ENCODE measurements at places on chromosomes 6 and 20.
A peak's percentile ranks its signal among the peaks of the same experiment; 100 is the strongest.

DNA sequence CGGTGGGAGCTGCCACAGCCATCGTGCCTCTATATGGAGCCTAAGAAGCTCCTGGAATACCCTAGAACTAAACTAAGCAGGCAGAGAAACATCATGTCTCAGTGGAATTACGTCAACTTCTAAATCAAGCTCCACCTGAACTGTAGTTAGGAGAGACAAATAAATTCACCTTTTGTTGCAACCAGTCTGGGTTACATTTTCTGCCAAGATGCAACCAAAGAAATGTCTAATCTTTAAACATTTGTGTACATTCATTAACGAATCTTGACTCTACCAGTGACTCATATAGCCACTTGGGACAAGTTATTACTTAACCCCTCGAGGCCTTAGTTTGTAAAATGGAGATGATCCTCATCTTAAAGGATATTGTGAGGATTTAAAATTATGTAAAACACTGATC lies 8.9 kb downstream of the PTPRK start:
- no peak overlapping the region for H3K27ac ChIP-seq
- H3K27me3 ChIP-seq = peaks cover 75% of the 10 kb centered on the region
- no peak for DNase-seq
- H3K36me3 ChIP-seq = peaks cover 3% of the 10 kb centered on the region
- H3K4me3 ChIP-seq = no peak overlapping the region
- no peaks in the 10 kb centered on the region for H3K4me1 ChIP-seq

- H3K4me3 ChIP-seq = no peak overlapping the region
- DNase-seq = no peak
- H3K27ac ChIP-seq = no peak overlapping the region
Observed at GRCh38 chr6:51283723-51284355, 465.2 kb downstream of the TFAP2B start.

DNA sequence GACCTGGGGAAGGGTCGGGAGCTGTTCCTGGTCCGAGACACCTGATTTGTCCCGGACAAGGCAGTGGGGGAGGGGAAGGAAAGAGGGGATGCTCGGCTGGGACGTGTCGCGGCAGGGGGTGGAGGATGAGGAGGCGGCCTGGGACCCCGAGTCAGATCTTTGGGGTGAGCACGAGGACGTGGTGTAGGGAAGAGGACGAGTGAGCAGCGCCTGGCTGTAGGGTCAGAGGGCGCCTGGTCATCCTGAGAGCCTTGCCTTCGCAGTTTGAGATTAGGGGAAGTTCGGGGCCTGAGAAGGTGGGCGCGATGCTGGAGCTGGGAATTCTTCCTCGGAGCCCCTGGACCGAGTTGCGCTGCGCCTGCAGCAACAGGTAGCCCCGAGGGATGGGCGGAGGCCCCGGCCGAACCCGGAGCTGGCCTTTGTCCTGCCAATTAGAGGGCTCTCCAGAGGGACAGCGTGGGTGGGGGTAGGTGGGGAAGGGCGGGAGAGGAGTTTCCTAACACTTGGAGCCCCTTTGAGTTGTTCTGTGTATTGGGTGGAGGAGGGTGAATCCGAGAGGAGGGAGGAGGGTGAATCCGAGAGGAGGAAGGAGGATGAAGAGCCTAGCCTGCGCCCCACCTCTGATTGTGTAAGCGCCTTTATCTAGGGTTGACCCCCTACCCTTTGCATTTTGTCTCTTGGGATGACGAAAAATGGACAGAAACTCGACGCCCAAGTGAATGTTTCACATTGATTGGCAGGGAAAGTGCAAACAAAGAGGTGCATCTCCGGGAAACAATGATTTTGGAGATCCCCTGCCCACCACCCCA lies 72.0 kb downstream of the SOX4 start:
- H3K4me3 ChIP-seq = peak overlapping the region; percentile 1
- peaks cover 1% of the 10 kb centered on the region for H3K36me3 ChIP-seq
- peaks cover 21% of the 10 kb centered on the region for H3K4me1 ChIP-seq
- no peak overlapping the region for H3K27ac ChIP-seq
- peaks cover 76% of the 10 kb centered on the region for H3K27me3 ChIP-seq
- no peak for DNase-seq

DNA sequence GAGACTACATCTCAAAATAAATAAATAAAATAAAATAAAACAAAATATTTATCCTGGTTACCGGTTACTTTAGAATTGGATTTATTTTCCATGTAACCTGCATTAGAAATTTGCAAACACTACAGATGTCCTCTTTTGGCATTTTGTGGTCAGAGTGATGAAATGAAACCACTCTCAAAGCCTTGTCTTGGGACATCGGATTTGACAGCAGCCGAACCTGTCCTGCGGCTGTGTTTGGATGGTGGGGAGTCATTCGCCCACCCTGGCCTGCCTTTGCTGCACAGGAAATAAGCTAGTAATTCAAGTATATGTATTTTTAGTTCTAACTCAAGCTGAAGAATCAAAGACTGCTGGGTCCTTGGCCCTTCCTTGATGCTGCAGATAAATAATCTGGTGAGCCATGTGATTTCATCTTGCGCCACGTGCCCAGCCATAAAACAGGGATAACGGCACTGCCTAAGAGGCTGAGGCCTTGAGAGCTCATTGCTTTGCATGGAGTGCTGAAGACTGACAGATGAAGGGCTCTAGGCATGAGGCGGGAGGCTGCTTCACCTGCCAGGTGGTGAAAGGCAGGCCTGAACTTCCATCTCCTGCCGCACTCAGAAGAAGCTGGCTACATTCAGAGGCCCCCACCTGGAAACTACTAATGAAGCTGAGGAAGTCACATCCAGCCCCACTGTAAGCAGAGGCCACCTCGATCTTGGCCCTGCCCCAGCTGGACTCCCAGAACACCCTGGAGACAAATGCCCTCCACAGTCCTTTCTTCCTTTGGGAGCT lies 76.9 kb downstream of the NOL4L start:
- no peaks in the 10 kb centered on the region for H3K27me3 ChIP-seq
- H3K36me3 ChIP-seq = peaks cover 24% of the 10 kb centered on the region
- H3K4me1 ChIP-seq = peaks cover 42% of the 10 kb centered on the region
- no peak overlapping the region for H3K27ac ChIP-seq

- H3K4me3 ChIP-seq = no peak overlapping the region
- no peaks in the 10 kb centered on the region for H3K36me3 ChIP-seq
- no peaks in the 10 kb centered on the region for H3K27me3 ChIP-seq
- peaks cover 5% of the 10 kb centered on the region for H3K4me1 ChIP-seq
- DNase-seq = no peak
- no peak overlapping the region for H3K27ac ChIP-seq
Observed at GRCh38 chr6:154888421-154889295, 106.5 kb upstream of the TIAM2 start.

- peaks cover 2% of the 10 kb centered on the region for H3K36me3 ChIP-seq
- H3K27ac ChIP-seq = peak overlapping the region; percentile 90
- DNase-seq = no peak
- peaks cover 48% of the 10 kb centered on the region for H3K4me1 ChIP-seq
- H3K27me3 ChIP-seq = no peaks in the 10 kb centered on the region
- H3K4me3 ChIP-seq = peak overlapping the region; percentile 60
Observed at GRCh38 chr20:2741881-2742280, 49.3 kb downstream of the EBF4 start.

DNA sequence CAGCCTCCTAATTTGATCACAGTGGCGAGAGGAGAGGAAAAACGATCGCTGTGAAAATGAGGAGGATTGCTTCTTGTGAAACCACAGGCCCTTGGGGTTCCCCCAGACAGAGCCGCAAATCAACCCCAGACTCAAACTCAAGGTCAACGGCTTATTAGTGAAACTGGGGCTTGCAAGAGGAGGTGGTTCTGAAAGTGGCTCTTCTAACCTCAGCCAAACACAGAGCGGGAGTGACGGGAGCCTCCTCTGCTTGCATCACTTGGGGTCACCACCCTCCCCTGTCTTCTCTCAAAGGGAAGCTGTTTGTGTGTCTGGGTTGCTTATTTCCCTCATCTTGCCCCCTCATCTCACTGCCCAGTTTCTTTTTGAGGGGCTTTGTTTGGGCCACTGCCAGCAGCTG lies 28.7 kb downstream of the SAYSD1 start:
- no peak overlapping the region for H3K27ac ChIP-seq
- H3K4me1 ChIP-seq = peaks cover 6% of the 10 kb centered on the region
- no peak for DNase-seq
- H3K36me3 ChIP-seq = no peaks in the 10 kb centered on the region
- H3K4me3 ChIP-seq = no peak overlapping the region

DNA sequence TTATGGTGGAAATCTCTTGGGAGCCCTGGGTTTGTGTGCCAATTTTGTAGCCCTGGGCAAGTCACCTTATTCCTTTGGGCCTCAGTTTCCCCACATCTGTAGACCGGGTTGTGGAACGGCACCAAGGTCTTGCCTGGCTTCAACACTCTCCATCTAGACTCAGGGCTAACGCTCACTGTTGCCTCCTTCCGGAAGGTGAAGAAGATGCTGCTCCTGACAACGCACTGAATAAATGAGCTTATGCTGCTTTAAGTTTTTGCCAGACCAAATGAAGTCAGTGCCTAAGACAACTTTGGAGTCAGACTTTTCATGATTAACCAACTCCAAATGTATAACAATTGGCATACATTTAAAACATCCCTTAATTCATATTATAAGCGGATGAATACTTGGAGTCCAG lies 53.1 kb downstream of the PSMG4 start:
- no peaks in the 10 kb centered on the region for H3K4me1 ChIP-seq
- no peaks in the 10 kb centered on the region for H3K36me3 ChIP-seq
- DNase-seq = no peak
- H3K27ac ChIP-seq = no peak overlapping the region
- H3K27me3 ChIP-seq = peaks cover 54% of the 10 kb centered on the region
- H3K4me3 ChIP-seq = no peak overlapping the region

DNA sequence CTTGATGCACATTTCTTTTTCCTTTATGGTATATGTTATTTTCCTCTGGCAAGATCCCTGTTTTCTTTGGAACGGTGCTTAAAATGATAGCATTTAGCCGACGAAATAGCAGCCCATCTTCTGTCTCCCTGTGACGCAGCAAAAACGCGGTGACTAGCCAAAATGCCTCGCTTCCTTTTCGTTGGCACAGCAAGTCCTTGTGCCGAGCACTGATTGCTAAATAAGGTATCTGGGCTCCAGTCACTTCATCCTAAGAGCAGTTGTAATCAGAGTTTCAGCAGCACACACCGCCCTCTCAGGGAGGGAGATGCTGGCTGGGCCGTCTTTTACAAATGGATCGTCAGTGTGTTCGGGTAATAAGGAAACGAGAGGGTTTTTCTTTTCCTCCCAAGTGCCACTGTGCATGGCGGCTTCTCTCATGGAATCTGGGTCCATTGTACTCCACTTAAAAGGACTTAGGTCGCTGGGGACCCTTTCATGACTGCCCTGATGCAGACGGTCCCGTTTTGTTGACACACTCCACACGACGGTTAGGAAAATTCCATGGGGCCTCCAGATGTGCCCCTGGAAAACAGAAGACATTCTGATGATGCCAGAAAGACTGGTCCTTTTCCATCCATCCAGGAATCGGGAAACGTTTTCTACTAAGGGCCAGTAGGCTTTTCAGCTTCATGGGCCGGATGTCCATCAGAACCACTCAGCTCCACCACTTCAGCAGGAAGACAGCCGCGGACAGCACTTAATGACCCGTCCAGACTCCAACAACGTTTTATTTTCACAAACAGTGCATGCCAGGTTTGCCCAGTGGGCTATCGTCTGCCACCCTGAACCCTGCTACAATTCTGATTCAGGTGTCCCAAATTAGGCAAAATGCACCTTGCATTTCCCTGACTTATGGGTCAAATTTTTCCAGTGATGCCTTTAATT lies 185.5 kb downstream of the CDH4 start:
- no peak overlapping the region for H3K27ac ChIP-seq
- H3K36me3 ChIP-seq = no peaks in the 10 kb centered on the region
- H3K27me3 ChIP-seq = peaks cover 29% of the 10 kb centered on the region
- DNase-seq = no peak

- peak overlapping the region; percentile 22 for H3K27ac ChIP-seq
- no peak overlapping the region for H3K4me3 ChIP-seq
- no peaks in the 10 kb centered on the region for H3K4me1 ChIP-seq
- peaks cover 19% of the 10 kb centered on the region for H3K27me3 ChIP-seq
- peaks cover 1% of the 10 kb centered on the region for H3K36me3 ChIP-seq
Observed at GRCh38 chr6:137755284-137755683, 111.8 kb upstream of the TNFAIP3 start.

DNA sequence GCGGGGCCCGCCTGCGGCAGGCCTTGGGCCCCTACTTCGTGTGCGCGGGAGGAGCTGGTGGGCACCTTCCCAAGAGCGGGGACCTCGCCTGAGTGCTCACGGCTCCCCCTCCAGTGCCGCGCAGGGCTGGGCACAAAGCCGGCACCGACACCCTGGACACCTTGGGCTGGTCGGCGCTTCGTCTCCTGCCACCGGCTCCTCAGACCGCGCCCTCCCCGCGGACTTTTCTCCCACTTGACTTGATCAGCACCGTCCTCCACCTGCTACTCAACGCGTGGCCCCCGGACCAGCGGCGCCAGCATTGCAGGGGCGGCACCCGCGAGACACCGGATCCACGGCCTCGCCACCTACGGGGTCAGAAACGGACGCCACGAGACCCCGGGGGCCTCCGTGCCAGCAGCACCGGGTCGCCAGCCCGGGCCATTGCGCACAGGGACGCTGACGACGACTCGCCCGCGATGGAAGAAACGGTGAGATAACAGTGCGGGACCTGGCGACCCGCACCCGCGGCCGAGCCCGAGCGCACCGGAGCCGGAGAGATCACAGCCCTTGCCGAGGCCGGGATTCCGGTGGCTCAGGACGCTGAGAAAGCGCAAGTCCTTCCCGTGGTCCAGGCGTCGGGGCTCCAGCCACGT lies 154.2 kb downstream of the DLL1 start:
- DNase-seq = no peak
- peaks cover 1% of the 10 kb centered on the region for H3K27me3 ChIP-seq
- no peak overlapping the region for H3K27ac ChIP-seq
- no peaks in the 10 kb centered on the region for H3K4me1 ChIP-seq
- no peak overlapping the region for H3K4me3 ChIP-seq
- no peaks in the 10 kb centered on the region for H3K36me3 ChIP-seq

- H3K4me1 ChIP-seq = no peaks in the 10 kb centered on the region
- no peak overlapping the region for H3K4me3 ChIP-seq
- no peaks in the 10 kb centered on the region for H3K27me3 ChIP-seq
- H3K27ac ChIP-seq = no peak overlapping the region
- no peaks in the 10 kb centered on the region for H3K36me3 ChIP-seq
- no peak for DNase-seq
Observed at GRCh38 chr6:69489970-69490369, 306.8 kb downstream of the LMBRD1 start.

- no peak for DNase-seq
- no peaks in the 10 kb centered on the region for H3K36me3 ChIP-seq
- no peak overlapping the region for H3K4me3 ChIP-seq
- H3K27me3 ChIP-seq = no peaks in the 10 kb centered on the region
- no peaks in the 10 kb centered on the region for H3K4me1 ChIP-seq
- no peak overlapping the region for H3K27ac ChIP-seq
Observed at GRCh38 chr20:9374480-9374879, 139.9 kb upstream of the LAMP5 start.

- no peak for DNase-seq
- no peaks in the 10 kb centered on the region for H3K4me1 ChIP-seq
- peaks cover 93% of the 10 kb centered on the region for H3K27me3 ChIP-seq
- H3K27ac ChIP-seq = no peak overlapping the region
- H3K36me3 ChIP-seq = no peaks in the 10 kb centered on the region
- H3K4me3 ChIP-seq = no peak overlapping the region
Observed at GRCh38 chr6:88535306-88535705, 369.2 kb upstream of the CNR1 start.

GRCh38 chr20:64115171-64115911 lies 8.0 kb upstream of the NPBWR2 start:
- peak; percentile 10 for DNase-seq
- H3K36me3 ChIP-seq = peaks cover 4% of the 10 kb centered on the region
- no peak overlapping the region for H3K27ac ChIP-seq
- no peaks in the 10 kb centered on the region for H3K27me3 ChIP-seq
- H3K4me1 ChIP-seq = peaks cover 6% of the 10 kb centered on the region

- no peak overlapping the region for H3K4me3 ChIP-seq
- H3K36me3 ChIP-seq = peaks cover 2% of the 10 kb centered on the region
- H3K27ac ChIP-seq = no peak overlapping the region
- H3K4me1 ChIP-seq = no peaks in the 10 kb centered on the region
- DNase-seq = no peak
Observed at GRCh38 chr20:61731363-61732181, 334.1 kb downstream of the TAF4 start.

All from central memory CD8-positive, alpha-beta T cell (primary cell).